ENCODE measurements at places on chromosomes 12 and 14.

DNA sequence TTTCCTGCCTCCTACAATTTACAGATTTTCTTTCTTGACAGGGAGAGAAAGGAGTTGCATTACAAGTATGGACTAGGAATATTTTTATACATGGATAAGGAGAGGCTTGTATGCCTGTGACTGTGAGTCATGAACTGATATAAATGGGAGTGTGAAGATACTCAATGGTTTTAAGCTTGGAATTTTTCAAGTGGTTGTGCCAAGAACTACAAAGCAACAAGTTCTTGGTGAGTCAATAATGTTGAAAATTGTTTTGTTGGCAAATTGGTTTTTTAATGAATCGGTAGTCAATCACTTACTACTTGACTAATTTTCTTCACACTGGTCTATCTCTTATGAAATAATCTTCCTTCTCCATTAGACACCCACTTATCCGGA is 58.9 kb upstream of the HMGA2 start:
- no peak for DNase-seq

GRCh38 chr14:75399843-75400775 is 27.7 kb upstream of the JDP2 start:
- peak; percentile 90 for DNase-seq

- DNase-seq = no peak
These were observed 161.2 kb downstream of the RERGL start for GRCh38 chr12:17928708-17929366.

DNA sequence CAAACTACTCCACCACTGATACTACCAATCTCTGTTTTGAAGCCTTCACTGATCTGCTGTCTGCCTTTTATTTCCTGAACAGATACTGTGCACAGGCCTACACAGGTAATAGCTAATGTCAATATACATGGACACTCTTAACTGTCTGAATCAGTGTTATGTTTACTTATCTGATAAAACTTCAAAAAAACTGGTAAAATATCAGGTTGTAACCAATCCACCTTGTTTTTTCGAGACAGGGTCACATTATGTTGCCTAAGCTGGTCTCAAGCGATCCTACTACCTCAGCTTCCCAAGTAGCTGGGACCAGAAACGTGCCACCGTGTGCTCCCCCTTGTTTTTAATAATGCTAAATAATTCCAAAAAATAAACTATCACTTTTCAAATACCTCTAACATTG is 43.5 kb downstream of the HECTD1 start:
- no peak for DNase-seq

DNA sequence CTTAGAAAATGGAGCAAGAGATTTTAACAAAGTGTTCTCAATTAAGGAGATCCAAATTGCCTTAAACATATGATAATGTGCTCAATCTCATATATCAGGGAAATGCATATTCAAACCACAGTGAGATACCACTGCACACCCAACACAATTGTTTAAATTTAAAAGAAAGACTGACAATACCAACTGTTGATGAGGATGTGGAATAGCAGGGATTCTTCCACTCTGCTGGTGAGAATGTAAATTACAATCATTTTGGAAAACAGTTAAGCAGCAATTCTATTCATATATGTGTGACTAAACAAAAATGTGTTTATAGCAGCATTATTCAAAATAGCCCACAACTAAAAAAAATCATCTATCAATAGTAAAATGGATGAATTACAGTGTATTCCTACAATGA is 144.2 kb downstream of the KICS2 start:
- no peak for DNase-seq

DNA sequence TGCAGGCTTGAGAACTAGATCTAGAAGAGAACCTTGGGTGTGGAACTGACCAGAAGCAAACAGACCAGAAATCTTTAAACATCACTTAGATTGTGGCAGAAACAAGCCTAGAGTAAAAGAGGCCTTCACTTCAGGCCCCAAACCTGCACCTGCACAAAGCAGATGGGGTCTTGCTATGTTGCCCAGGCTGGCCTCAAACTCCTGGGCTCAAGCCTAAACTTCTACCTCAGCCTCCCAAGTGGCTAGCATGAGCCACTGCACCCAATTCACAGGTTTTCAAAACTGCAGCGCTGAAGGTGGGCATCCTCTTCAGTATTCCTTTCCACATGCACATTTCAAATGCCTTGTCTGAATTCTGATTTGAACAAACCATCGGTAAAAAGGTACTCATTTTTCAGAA is 19.9 kb downstream of the MOK start:
- no peak for DNase-seq

DNA sequence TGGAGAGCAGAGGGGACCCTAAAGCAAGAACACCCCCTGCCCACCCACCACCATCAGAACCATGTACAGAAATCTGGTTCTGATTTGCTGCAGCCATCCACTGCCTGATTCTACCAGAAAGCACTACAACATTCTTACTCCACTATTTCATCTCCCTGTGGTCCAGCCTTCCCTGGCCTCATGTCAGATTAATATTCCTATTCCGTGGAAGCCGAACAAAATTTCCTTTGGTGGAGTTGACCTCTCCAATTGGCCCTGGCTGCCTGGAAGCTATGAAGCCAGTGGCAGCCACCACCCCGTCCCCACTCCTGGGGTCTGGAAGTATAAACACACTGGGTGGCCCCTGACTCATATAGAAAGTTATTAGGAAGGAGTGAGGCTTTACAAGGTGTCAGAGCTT is 60.2 kb downstream of the ANO2 start:
- DNase-seq = no peak

GRCh38 chr14:33617154-33617553 is 333.7 kb downstream of the EGLN3 start:
- no peak for DNase-seq

- no peak for DNase-seq
These were observed 52.2 kb upstream of the AMN start for GRCh38 chr14:102870246-102870645.

- no peak for DNase-seq
These were observed 5.5 kb downstream of the NDRG2 start for GRCh38 chr14:21019366-21019765.

- no peak for DNase-seq
These were observed 191.2 kb upstream of the PELI2 start for GRCh38 chr14:55927028-55927427.

- DNase-seq = no peak
These were observed 27.6 kb downstream of the TDP1 start for GRCh38 chr14:89983375-89983774.

DNA sequence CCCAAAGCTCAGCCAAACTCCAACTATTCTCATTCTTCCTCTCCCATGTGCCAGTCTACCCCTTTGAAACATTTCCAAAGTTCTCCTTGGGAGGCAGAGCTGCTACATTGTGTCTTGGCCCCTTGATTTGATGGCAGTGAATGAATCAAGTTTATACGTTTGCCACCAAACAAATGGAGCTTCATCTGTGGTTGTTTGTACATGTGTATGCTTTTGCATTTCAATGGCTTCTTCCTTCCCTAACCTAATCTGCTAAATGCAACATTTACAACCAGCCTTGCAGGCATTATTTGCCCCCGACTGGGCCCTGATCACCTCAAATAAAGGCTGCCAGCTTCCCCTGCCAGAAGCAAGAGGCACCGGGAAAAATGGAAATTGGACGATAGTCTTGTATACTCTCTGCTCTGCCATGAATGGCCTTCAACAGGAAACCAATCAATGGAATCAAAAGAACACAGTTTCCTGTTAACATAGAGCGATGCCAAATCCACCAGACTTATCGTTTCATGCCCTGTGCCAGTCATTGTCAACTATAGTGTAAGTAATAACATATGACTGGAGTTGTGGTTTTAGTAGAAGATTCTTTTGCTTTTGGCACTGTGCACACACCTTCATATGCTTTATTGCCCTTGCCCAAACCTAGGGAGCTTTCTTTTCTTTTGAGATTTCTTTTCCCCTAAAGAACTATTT is 97.8 kb downstream of the TMEM30B start:
- no peak for DNase-seq

DNA sequence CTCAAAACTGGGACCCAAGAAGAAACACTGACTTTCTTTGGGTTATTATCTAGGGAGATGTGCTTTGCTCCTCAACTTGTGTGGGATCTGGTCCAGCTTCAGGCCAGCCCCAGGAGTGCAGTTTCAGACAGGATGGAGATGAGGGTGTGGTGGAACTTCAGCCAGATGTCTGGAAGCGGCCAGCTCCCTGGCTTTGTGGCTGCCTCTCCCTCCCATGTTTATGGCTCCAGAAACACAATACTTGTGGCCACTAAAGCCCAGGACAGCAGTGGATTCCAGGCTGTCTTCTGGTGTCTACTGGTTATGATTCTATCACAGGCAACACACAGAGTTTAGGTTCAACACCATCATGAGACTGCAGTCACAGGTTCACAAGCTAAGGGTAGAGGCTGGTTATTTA is 44.2 kb upstream of the EMP1 start:
- no peak for DNase-seq

GRCh38 chr12:9721394-9722092 is 11.4 kb downstream of the CLECL1 start:
- DNase-seq = no peak

DNA sequence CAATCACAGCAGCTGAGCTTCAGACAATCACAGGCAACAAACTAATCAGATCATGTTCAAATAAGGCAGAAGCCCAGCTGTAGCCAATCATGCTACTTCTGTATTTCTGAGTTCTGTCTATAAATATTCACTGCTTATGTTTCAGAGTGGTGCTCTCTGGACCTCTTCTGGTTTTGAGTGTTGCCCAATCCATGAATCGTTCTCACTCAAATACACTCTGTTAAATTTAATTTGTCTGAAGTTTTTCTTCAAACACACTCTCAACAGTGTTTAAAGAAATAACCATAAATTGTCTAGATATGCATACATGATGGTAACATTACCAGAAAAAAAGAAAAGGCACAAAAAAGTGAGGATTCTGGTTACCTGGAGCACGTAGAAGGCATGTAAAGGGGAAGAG is 77.9 kb upstream of the BBS10 start:
- DNase-seq = no peak

GRCh38 chr14:32421781-32422180 is 92.7 kb downstream of the AKAP6 start:
- no peak for DNase-seq

GRCh38 chr12:49357103-49357678 is 10.1 kb upstream of the SPATS2 start:
- peak; percentile 53 for DNase-seq

- DNase-seq = no peak
These were observed 1.3 kb upstream of the ADGRD1 start for GRCh38 chr12:130952171-130952954.

DNA sequence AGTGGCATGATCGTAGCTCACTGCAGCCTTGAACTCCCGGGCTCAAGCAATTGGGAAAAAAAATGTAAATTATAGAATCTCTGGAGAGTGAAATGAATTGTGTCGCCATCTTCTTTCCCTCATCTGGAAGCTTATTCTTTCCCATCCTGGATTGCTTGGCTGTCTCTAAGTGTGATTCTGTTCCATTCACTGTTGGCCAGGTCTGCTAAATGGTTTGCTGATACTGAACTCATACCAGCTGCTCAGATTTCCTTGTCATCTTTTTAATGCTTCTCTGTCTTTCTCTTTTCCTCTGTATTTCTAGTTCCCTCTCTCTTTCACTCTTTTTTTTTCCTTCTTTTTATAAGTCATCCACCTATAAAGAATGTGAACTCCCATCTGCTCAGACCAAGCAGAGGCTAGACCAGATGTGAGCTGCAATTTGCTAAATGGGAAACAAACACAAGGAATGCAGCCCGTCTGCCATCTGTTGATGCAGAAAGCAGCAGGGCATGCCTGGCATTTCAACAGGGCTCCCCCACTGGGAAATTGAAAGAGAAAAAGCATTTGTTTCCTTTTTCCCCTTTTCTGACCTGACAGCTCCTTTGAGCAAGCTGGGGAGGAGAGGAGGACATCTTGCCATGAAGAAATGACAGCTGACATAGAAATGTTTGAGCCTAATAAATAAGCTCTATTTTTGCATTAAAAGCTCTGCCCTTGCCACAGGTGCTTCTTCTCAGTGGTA is 1823.6 kb upstream of the FLRT2 start:
- no peak for DNase-seq

- no peak for DNase-seq
These were observed 158.8 kb downstream of the RPAP3 start for GRCh38 chr12:47547077-47547476.

Data from RPMI8226 (cell line).